ENCODE measurements at places on chromosomes 7 and 10.

GRCh38 chr10:84398696-84399095 lies 70.3 kb downstream of the CCSER2 start:
- DNase-seq: peak; percentile 49

DNA sequence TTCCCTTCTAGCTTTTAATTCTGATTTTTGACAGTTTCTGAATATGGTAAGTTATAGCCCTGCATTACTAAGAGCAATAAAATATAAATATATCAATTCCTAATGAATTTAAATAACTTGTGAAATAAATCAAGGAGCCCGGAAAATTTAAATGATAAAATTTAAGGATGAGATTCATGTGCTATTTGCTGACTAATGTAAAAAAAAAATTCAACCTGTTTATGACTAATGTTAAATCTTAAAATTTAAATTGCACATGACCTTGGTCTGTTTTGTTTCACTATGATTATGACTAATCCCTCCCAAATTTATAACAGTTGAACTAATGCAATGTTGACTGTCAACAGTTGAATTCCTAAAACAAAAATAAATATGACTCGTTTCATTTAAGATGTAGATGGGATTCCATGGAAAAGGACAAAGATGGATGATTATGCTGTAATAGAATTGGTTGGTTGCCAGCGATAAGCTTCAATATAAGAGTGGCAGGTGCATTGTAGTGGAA lies 419.9 kb downstream of the NRG3 start:
- DNase-seq: no peak

DNA sequence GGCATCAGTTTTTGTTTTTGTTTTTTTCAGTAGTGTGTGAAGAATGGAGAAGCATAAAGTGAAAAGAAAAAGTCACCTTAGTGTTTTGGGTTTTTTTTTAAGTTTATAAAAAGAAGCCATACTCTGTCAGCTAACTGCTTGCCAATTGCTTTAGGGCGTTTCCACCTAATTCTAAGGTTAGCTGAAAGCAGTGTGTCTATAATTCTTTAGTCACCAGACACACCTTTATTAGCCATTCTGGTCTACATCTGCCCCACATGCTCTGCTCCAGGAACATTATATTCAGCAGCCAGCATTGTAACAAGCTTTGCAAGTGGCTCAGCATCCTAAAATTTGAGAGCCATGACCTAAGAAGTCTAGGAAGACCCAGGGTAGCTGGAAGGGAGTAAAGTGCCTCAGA lies 14.1 kb upstream of the SLC16A12 start:
- DNase-seq: no peak

- no peak for DNase-seq
Measured at GRCh38 chr10:58796824-58797223, 284.2 kb downstream of the BICC1 start.

DNA sequence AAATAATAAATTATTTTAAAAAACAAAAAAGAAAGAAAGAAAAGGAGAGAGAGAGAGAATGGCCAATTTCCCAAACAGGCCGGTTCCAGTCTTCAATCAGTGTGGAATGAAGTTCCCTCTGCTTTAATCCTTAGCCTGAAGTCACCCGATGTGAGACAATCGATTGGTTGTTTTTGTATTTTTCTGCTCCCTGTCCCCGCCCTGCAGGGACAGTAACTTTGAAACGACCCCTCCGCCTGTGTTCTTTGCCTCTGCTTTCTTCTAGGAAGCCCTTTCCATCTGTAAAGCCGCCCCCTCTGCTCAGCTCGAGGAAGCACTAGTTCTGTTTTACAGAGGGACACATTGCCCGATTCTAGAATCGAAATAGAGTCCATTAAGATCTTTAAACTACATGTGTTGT lies 33.4 kb downstream of the FOXL3 start:
- no peak for DNase-seq

GRCh38 chr7:148397985-148398384 lies 192.6 kb upstream of the C7orf33 start:
- no peak for DNase-seq

All from Kasumi-1 (cell line).